Lower leg skin (tissue), 4 donors: ENCODE measurements at places on chromosomes 1 and 21. TPM values are rescaled to one million over a fixed set of nuclear protein-coding genes. Genes with fewer than 3 reads are reported as not detected.

RHOU gene
- 3.5 TPM for total RNA-seq

- DNase-seq, result no peak
These were observed 3.6 kb downstream of the BTG2 start for GRCh38 chr1:203308923-203309331.

- DNase-seq, result peak; percentile 51
These were observed 3.5 kb upstream of the PIGV start for GRCh38 chr1:26784023-26784871.

DNA sequence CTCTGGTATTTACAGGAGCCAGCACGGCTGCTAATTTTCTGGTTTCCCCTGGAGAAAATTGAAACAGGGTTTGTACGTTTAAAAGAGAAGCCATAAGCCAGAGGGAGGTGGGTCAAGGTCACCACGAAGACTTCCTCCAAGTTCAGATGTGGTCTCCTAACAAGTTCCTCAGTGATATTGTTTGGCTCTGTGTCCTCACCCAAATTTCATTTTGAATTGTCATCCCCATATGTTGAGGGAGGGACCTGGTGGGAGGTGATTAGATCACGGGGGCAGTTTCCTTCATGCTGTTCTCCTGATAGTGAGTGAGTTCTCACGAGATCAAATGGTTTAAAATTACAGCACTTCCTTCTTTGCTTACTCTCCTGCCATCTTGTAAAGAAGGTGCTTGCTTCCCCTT is 295.4 kb upstream of the DAB1 start:
- DNase-seq, result no peak

TTC22 gene
- total RNA-seq, result 63.2 TPM

DNA sequence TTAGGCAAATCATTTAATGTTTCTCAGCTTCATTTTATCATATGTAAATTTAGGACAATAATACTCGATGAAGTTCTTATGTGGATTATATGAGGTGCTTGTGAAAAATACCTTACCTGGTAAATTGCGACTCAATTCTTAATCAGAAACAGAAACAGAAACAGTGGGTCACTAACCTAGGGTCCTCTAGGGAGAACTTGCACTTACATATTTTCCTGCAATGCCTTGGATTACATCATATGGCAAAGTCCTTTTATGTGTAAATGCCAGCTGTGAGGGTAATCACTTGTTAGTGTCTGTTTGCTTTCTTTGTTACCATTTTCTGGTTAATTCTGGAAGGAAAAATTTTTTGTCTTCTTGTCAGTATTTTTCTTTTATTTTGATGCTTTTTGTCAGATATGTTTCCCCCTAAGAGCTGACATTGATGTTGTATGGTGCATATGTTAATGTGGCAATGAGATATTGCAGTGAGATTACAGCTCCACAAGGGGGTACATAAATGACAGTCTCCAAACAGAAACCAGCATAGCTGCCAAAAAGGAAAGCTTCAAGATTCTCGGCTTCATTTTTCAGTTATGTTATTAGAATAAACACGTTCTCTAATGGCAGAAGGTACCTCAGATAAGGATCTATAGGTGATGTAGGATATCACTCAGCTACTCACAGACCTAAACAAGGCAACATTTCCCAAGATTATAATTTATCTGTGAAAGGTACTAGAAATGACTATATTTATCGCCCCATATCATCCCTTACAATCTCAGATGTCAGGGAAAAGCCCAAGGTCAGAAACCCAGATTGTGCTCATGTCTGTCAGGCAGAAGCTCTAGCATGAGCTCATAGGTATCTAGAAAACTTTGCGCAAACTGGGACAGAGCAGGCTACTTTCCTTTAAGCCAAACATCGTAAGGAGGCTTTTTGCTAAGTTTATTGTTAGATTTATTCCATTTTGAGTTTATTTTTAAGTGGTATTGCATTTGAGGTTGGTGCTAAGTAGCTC is 119.9 kb downstream of the FASLG start:
- no peak for DNase-seq

DNA sequence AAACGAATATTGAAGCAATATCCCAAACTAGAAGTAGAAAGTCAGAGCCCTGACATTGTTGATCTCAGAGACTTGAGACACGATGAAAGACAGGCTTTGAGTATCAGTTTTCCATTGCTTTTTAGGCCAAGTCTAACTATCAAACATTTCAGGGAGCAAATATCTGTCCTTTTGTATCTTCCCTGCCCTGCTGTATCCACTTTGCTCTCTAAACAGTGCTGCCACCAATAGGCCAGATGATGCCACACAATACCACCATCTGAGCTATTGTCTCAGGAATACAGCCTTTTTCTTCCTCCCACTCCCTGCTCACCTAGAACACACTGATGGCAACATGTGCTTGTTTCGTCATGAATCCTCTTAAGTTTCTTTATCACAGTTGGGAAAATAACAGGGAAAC is 62.6 kb upstream of the SPAG17 start:
- DNase-seq, result no peak

- DNase-seq, result no peak
These were observed 98.3 kb downstream of the CD58 start for GRCh38 chr1:116472431-116472961.

CBR1 gene
- 312 TPM for total RNA-seq

DNA sequence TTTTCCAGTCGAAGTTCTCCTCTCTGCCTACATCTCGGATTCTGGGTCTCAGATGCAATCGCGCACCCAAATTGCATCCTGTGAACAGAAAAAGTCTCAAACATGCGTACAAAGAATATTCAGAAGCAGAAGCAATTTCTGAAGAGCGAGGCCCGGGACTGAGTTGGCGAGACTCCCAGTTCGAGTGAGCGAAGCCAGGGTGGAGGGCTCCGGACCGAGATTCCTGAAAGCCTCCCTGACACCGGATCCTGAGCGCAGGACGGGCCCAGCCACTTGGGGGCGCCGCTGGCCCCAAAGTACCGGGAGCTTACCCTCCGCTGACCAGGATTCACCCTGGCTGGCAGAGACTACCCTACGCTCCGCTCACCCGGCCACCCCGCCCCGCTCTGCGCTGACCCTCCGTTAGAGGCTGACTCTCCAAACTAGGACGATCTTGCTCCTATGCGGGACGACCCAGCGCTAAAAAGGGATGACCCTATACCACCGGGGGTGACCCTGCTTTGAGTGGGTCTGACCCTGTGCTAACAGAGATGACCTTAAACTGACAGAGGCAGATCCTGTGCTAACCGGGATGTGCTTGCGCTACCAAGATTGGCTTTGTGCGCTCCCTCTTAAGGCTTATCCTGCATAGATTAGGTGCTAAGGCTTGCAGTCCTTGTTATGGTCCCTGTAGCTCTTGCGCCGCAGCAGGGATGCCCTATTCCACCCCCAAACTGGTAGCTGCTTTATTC is 12.1 kb downstream of the FOXD2 start:
- no peak for DNase-seq

DNA sequence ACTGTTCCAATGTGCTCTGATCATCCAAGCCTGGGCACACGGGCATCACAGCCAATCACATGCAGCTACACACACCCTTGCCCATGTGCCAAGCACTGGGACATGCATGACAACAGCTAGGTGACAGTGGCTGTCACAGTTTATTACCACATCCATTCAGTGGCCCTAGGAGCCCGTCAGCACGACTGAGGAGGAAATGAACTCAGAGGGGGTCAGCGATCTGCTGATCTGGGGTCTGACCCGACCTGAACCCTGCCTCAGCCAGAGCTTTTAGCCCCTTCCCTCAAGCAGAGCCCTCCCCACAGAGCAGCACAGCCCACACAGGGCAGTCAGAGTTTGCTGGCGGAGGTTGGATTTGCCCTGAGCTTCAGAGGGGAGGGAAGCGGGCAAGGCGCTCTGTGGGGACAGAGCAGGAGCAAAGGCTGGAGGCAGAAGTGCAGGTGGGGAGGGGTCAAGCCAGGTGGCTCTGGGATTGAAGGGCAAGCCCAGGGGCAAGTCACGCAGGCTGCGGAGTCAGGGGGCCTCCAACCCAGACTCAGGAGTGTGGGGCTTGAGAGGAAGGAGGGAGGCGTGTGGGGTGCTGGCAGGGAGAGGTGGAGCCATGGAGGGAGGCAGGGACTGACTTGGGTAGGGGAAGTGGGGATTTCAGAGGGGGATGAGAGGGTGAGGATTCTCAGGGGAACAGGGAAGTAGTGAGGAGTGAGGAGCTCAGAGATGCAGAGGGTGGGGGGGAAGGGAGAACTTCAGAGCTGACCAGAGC is 10.4 kb downstream of the SH3BGRL3 start:
- DNase-seq, result no peak

HTR6 gene
- not detected for total RNA-seq

RXRG gene
- total RNA-seq, result not detected

GBP5 gene
- 0.23 TPM for total RNA-seq

DNA sequence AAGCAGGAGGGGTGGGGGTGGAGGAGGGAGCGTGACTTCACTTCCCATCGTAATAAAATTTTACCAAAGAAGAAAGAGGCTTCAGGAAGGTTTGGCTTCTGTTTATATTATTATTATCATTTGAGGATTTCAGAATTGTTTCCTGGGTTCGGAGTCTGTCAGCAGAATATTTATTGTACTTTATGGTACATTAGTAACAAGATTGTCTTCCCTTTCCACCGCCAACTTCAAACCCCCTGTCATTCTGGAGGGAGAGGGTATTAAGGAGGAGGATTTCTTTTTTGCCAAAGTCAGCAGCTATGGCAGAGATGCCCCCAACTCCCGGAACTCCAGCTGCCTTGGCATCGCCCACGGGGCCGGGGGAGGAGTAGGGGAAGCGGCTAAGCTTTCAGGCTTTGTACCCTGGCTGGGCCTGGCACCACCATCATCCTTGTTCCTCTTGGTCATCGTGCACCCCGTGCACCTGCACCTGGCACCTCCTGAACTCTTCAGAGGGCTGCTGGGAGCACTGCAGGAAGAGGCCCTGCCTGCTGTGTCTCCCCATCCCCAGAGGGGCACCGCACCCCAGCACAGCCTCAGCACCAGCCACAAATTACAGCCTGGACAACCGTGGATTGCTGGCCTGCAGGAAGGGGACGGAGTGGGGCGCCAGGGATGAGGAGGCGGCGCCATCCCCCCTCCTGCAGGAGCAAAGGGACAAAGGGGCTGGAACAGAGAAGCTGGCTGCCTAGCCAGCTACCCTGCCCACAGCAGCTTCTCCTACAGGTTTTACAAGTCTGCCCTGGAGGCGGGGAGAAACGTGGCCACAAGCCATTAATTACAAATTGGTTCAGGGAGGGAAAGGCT is 24.0 kb upstream of the PAX7 start:
- DNase-seq, result no peak

TMOD4 gene
- not detected for total RNA-seq

- no peak for DNase-seq
These were observed 18.3 kb downstream of the IFFO2 start for GRCh38 chr1:18938008-18938706.

TNFSF4 gene
- 0.89 TPM for total RNA-seq

- no peak for DNase-seq
These were observed 114.1 kb downstream of the LHX4 start for GRCh38 chr1:180343921-180344769.

GRCh38 chr1:202037706-202038296 is 27.4 kb downstream of the ELF3 start:
- DNase-seq, result no peak

DNA sequence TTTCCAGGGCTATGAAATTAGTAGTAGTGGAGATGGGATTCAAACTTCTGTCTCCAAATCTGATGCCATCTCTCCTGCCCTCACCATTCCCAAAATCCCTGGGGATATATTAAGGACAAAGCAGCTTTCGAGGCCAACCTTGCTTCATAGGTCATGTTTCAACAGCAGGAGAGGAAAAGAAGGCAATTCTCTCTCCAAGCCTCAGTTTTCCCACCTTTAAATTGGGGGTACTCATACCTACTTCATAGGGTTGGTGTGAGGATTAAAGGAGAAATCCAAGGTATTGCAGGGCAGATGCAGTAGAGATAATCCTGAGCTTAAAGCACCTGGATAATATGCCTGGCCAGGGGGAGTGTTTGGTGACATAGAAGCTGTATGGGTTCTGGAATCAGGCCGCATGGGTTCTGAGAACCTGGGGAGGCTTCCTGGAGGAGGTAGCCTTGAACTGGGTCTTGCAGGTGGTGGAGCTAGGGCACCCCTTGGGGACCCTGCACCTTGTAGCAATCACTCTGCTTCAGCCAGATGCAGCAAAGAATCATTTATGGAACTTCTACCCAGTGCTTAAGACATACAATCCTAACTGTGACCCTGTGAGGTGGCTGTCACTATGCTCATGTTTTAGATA is 10.7 kb upstream of the IFFO2 start:
- peak; percentile 69 for DNase-seq

OPTC gene
- not detected for total RNA-seq

DNA sequence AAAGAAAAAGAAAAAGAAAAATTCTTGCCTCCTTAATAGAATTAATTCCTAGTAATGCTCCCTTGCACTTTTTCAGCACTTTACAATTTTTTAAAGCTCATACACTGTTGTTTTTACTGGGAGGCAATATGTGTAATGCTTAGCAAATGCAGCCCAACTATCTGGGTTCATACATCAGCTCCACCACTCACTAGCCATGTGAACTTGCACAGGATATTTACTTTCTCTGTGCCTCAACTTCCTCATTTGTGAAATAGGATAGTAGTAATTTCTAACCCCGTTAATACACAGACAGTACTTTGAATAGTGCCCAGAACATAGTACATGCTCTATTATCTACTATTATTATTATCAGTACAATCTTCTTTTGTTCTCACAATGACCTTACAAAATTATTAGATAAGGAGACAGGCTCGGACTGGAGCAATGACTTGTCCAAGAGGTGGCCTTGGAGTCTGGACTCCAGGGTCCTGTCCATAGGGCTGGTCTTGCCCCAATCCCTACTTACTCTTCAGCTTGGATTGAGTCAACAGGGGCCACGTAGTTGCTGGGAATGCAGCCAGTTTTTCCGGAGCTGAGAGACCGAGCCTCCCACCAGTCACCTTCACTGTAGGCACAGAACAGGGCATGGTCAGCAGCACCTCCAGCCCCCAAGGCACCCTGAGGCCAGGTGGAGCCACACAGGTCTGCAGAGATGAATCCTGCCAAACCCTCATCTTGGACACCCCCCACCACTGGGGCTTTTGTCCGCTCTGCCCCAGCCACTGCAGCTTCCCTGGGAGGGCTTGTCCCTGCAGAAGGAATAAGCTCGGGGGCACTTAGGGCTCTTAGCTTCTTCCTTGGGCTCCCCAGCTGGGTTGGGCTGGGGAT is 13.7 kb downstream of the FGR start:
- no peak for DNase-seq

FAM131C gene
- total RNA-seq, result 1.1 TPM

TSSK3 gene
- total RNA-seq, result not detected

DNA sequence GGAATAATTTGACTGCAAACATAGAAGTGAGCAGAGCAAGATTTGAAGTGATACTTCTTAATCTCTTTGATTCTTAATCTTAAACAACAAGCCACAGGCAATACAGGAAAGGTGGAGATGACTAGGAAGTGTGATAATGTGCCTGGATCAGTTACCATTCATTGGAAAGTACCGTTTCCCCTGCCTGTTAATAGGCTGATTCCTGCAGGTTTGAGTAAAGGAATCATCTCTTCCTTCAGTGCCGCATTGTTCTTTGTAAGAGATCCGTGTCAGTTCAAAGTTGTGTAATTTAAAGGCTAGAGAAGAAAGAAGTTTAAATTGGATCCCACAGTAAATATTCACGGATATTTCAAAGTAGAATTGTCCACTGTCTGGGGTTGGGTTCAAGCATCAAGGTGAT is 43.5 kb upstream of the BCL10 start:
- DNase-seq, result no peak

IL19 gene
- total RNA-seq, result not detected
